ENCODE measurements at places on chromosomes 11 and 22. TPM values are rescaled to one million over a fixed set of nuclear protein-coding genes. Genes with fewer than 3 reads are reported as not detected.

The MUC2 gene
- not detected for total RNA-seq

The CEP126 gene
- 1.3 TPM for total RNA-seq

The UBQLN3 gene
- total RNA-seq = not detected

GRCh38 chr11:117950301-117950700, 21.1 kb upstream of the TMPRSS13 start:
- no peak overlapping the region for H3K4me3 ChIP-seq
- no peaks in the 10 kb centered on the region for H3K27me3 ChIP-seq
- DNase-seq = no peak

- H3K27me3 ChIP-seq = peaks cover 6% of the 10 kb centered on the region
- no peak overlapping the region for H3K27ac ChIP-seq
- peaks cover 9% of the 10 kb centered on the region for H3K4me1 ChIP-seq
- H3K36me3 ChIP-seq = no peaks in the 10 kb centered on the region
- no peak for DNase-seq
- H3K4me3 ChIP-seq = no peak overlapping the region
These were observed 14.7 kb upstream of the VSIG10L2 start for GRCh38 chr11:125931116-125931515.

DNA sequence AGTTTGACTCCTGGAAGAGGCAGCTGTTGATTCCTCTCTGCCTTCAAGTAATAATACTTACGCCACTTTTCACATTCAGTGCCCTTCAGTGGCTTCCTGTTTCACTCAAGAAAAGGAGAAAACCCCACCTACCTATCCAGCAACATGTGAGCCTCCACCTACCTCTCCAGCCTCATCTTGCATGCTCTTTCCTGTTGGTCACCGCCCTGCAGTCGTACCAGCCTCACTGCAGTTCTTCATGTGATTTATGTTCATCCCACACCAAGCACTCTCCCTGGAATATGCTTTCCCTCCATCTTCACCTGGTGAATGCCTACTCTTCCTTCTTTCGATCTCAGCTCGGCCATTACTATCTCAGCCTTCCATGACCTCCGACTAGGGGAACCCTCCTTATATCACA, 21.8 kb upstream of the YWHAH start:
- H3K36me3 ChIP-seq = no peaks in the 10 kb centered on the region
- no peaks in the 10 kb centered on the region for H3K27me3 ChIP-seq
- H3K4me1 ChIP-seq = peaks cover 2% of the 10 kb centered on the region
- H3K27ac ChIP-seq = no peak overlapping the region
- DNase-seq = no peak
- H3K4me3 ChIP-seq = no peak overlapping the region

DNA sequence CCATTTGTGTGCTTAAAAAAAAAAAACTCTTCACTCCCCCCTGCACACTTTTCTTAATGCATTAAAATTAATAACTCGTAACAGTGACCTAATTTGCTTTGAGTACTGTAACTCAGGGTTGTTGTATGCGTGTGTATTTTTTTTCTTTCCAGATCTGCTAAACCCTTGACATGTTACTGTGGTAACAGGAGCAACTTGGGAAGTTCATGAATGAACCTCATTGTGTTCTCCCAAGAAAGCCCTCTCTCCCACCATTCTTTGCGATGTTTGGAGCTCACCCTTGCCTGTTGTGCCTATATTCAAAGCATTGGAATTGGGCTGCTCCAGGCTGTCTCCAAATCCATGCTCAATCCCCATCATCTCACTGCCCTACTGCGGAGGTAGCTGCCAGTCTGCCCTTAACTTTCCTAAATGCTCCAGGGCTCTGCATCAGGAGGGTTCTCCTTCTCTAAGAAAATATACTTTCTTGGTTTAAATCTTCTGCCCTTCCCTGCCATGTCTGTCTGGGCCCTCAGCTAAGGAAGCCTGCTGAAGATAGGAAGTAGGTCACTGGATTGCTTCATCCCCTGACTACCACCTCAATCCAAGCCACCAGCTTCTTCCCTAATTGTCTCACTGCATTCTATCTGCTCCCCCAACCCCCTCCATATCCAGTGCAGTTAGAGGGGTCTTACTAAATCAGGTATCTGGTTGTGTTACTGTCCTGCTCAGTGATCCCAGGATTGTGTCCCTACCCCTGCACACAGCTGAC, 70.3 kb downstream of the KIRREL3 start:
- H3K4me1 ChIP-seq = no peaks in the 10 kb centered on the region
- H3K27me3 ChIP-seq = no peaks in the 10 kb centered on the region
- no peak overlapping the region for H3K4me3 ChIP-seq

GRCh38 chr11:78710417-78710816, 135.8 kb upstream of the NARS2 start:
- H3K27me3 ChIP-seq = no peaks in the 10 kb centered on the region
- H3K36me3 ChIP-seq = no peaks in the 10 kb centered on the region
- DNase-seq = no peak
- no peak overlapping the region for H3K4me3 ChIP-seq
- H3K4me1 ChIP-seq = no peaks in the 10 kb centered on the region
- H3K27ac ChIP-seq = no peak overlapping the region

- H3K27me3 ChIP-seq = no peaks in the 10 kb centered on the region
- H3K36me3 ChIP-seq = no peaks in the 10 kb centered on the region
- H3K4me1 ChIP-seq = peaks cover 10% of the 10 kb centered on the region
- H3K27ac ChIP-seq = no peak overlapping the region
- no peak for DNase-seq
- H3K4me3 ChIP-seq = no peak overlapping the region
These were observed 60.3 kb downstream of the SIK3 start for GRCh38 chr11:117037975-117038350.

Measured in H1 (cell line).